ENCODE measurements at places on chromosomes 13 and 19.

GRCh38 chr13:21079761-21080592 lies 18.6 kb upstream of the LATS2 start:
- no peak for DNase-seq

- DNase-seq = no peak
Observed at GRCh38 chr19:33434069-33434885, 60.8 kb downstream of the CEBPG start.

DNA sequence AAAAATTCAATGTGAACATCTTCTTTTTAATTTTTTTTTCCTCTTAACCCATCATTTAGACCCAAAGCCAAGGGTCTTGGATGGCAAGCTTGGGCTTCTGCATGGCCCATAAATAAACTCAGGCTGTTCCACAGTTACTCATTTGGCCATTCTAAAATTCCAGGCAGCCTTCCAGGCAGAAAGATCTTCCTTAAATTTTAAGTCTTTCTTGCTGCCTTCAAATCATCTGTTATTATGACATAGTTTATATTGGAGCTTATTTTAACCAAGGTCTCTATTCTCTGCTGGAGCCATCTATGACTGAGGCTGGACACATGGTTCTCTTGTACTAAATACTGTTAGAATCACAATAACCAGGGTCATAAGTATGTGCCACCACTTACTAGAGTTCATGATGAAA lies 317.3 kb upstream of the MAB21L1 start:
- DNase-seq = no peak

GRCh38 chr19:51210191-51210784 lies 14.6 kb upstream of the CD33 start:
- DNase-seq = no peak

GRCh38 chr13:20995245-20995838 lies 66.0 kb downstream of the LATS2 start:
- no peak for DNase-seq
